Parietal lobe (tissue), 2 donors: ENCODE measurements at places on chromosomes 12 and 14. TPM values are rescaled to one million over a fixed set of nuclear protein-coding genes. Genes with fewer than 3 reads are reported as not detected.

SRRM4 gene
- total RNA-seq = 19.7 TPM

ITPR2 gene
- 48.5 TPM for total RNA-seq

AMDHD1 gene
- total RNA-seq = 0.63 TPM

SIX6 gene
- total RNA-seq = not detected

BBOF1 gene
- 11.9 TPM for total RNA-seq

LTBP2 gene
- 0.94 TPM for total RNA-seq

MUCL1 gene
- not detected for total RNA-seq

ASPG gene
- 0.31 TPM for total RNA-seq
